H54 (cell line): ENCODE measurements at places on chromosomes 1 and 21.
A peak's percentile ranks its signal among the peaks of the same experiment; 100 is the strongest.

DNA sequence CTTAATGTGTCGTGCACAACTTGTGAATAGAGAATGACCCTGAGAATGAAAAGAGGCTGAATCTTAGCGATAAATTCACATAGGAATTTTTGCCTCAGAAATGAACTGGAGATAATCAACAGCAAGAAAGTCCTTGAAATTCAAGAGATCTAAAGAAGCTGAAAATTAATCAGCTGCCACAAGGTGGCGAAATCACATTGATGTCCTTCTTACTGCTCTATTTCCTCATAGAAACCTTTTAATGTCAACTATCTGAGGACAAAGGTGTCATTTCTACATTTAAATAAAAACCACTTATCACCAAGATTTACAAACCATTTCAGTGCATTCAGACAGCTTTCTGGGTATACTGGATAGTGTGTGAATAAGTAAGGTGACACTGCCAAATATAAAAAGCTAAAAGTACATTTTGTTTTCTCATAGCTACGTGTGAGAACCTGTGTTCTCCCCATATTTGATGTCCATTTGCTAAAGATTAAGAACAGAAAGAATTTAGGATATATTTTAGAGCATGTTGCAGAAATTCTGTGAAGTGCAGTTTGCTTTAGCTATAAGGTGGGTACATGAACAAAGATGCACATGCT lies 485.3 kb upstream of the PTBP2 start:
- DNase-seq = peak; percentile 3

- no peak for DNase-seq
Measured at GRCh38 chr1:212121779-212122178, 86.2 kb downstream of the DTL start.

DNA sequence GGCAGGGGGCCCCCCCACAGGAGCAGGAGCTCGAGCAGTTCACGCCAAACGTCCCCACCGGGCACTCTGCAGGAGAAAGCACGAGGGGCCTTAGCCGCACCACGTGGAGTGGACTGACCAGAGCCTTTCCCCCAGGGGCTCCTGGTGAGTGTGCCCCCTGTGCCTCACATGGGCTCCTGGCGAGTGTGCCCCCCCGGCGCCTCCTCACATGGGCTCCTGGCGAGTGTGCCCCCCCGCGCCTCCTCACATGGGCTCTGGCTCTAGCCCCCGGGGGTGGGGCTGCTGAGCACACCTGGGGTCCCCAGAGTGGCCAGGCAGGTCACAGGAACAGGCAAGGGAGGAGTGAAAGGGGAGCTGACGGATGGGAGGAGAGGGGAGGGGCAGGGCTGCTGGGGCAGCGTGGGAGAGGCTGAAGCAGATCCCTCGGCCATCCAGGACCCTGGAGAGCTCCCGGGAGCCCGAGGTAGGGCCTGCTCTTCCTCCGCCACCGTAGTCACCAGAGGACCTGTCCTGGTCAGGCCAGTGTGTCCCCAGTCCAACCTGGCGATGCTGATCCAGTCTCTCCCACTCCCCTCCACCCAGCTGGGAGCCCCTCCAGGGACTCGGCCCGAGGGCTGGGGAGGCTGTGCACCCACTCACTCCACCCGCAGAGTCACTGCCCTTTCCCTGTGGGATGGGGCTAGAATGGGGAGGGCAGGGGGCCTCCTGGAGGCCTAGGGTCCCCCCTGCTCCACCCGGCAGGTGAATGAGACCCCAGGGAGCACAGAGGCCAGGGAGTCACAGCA lies 47.6 kb downstream of the ARHGEF16 start:
- DNase-seq = no peak

DNA sequence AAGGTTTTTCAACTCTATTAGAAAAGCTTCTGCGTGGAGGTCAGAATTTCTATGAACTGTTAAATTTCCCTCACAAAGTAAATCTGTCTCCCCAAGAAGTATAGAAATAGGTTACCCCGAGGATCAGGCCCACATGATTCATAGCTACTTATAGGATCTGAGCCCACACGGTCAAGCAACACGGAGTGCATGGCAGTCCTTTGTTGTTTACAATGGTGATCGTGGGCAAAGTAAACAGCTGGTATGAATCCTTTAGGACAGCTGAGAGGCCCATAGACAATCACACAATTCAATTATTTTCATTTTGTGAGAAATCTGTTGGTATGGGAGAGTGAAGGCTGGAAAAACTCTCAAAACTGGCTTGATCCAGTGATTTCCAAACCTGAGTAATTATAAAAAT lies 58.9 kb upstream of the RCOR3 start:
- no peak for DNase-seq
